ENCODE measurements at places on chromosomes 7 and 10.

- no peak for DNase-seq
Measured at GRCh38 chr7:109611656-109612055, 1042.0 kb downstream of the DNAJB9 start.

DNA sequence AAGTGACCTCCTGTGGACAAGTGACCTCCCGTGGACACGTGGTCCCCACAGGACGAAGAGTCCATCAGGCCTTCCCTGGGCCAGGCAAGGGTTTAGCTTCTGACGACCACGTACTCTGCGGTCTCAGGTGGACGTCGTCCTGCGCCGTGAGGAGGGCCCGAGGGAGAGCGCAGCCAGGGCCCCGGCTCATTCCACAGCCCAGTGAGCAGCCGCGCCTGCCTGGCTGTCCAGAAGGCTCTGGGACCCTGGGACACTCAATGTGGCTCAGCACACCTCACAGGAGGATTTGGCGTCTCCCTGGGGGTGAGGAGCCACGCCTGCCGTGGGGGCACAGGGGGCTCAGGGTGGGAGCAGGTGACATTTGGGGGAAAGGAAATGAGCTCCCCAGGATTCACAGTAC, 64.4 kb upstream of the CFAP46 start:
- DNase-seq = no peak

GRCh38 chr10:2861632-2862210, 205.6 kb upstream of the PFKP start:
- DNase-seq = no peak

- DNase-seq = peak; percentile 39
Measured at GRCh38 chr7:106563466-106564150, 97.3 kb downstream of the CCDC71L start.

DNA sequence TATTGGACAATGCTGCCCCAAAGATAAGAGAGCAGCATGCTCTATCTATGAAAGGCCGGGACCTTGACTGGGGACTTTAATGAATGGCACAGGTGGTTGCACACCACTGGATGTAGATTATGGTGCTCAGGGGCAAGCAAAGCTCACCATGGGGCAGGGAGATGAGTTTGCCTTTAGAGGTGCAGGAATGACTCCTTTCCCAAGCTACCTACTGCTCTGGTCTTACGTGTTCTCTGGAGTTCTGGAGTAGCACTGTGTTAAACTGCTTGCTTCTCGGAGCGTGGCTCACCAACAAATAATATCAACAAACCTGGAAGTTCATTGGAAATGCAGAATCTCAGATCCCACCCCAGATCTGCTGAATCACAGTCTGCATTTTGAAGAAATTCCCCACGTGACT, 445.3 kb downstream of the RPS24 start:
- DNase-seq = no peak

DNA sequence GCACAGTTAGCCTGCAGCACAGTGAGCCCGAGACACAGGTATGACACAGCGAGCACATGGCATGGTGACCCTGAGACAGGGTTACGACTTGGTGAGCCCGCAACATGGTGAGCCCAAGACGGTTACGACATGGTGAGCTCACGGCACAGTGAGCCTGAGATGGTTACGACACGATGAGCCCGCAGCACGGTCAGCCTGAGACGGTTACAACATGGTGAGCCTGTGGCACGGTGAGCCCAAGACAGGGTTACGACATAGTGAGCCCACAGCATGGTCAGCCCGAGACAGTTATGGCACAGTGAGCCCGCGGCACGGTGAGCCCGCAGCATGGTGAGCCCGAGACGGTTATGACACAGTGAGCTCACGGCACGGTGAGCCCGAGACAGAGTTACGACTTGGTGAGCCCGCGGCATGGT, 156.1 kb downstream of the MAD1L1 start:
- no peak for DNase-seq

DNA sequence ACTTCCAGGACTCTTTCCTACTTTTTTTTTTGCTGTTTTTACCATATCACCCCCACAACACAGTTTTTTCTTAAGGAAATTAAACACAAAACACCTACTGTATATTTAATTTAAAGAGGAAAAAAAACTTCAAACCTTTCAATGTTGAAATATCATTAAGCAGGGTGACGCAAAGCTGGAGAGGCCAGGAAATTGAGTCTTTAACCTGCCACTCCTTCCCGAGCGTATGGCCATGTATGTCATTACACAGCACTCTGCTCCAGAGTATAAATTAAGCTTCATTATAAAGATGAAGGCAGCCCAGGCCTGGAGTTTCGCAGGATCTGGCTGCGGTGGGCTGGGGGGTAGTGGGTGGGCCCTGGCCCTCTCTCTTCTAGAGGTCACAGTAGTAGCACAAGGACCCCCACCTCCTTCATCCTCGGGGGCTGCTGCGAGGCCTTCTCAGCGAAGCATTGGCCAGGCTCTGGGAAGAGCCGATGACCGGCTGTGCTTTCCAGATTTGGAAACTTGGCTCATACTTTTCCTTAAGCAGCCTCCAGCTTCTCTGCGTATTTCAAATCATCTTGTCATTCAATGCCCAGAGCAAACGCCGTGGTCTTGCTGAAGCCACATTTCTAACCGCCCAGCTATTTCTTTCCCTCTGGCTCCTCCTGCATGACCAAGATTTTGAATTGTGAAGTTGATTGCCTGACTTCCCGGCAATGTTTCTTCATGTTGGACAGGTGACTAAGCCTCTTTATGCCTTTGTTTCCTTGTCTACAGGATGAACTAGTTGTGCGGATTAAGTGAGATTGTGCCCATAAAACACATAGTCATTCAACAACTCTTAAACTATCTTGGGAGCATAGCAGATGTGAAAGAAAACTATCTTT, 765.1 kb downstream of the SUGCT start:
- DNase-seq = peak; percentile 34

- DNase-seq = peak; percentile 77
Measured at GRCh38 chr10:72702868-72703581, 11.1 kb downstream of the MCU start.

GRCh38 chr7:73343671-73344380, 15.9 kb downstream of the FKBP6 start:
- no peak for DNase-seq

DNA sequence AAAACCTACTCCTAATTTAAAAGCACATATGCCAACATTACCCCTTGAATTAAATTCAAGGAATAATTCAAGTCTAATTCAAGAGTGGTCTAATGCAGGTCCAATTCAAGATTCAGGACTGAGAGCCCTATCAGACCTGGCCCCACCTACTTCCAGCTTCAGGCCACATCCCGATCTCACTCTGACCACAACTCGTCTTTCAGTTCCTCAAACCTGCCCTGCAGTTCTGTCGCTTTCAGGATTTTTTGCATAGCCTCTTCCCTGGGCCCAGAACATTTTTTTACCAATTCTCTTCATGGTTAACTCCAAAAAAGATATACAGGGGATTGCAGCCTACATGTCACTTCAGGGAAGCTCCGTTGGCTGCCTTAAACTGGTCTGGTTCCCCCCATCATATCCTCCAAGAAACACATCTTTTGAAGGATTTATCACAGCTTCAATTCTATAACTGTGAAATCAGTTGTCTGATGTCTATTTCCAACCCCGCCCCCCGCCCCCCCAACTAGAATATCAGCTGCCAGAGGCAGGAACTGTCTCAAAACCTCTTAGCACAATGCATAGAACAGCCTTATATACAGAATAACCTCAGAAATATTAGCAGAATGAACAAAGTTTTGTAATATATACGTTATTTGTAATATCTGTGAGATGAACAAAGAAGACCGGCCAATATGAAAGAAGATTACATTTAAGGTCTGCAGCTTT, 20.8 kb downstream of the CCDC6 start:
- no peak for DNase-seq

- no peak for DNase-seq
Measured at GRCh38 chr7:127976738-127977120, 54.5 kb downstream of the LRRC4 start.

GRCh38 chr7:122847871-122848473, 38.3 kb downstream of the CADPS2 start:
- DNase-seq = no peak

GRCh38 chr7:5211730-5212482, 21.9 kb downstream of the WIPI2 start:
- DNase-seq = no peak

DNA sequence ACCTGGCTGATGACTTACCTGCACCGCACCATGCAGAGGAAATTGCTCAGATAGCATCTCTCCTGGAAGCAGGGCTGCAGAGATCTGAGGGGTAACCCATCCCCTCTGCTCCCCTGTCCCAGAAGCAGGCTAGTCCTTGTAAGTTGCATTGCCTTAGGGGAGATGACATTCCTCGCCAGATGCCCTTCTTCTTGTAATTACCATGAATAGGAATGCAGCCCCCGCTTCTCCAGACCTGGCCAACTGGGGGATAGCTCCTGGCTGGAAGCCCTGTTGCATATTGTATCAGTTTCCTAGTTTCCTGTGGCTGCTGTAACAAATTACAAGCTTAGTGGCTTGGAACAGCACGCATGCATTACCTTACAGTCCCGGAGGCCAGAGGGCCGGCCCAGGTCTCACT, 47.5 kb upstream of the EN2 start:
- DNase-seq = no peak

DNA sequence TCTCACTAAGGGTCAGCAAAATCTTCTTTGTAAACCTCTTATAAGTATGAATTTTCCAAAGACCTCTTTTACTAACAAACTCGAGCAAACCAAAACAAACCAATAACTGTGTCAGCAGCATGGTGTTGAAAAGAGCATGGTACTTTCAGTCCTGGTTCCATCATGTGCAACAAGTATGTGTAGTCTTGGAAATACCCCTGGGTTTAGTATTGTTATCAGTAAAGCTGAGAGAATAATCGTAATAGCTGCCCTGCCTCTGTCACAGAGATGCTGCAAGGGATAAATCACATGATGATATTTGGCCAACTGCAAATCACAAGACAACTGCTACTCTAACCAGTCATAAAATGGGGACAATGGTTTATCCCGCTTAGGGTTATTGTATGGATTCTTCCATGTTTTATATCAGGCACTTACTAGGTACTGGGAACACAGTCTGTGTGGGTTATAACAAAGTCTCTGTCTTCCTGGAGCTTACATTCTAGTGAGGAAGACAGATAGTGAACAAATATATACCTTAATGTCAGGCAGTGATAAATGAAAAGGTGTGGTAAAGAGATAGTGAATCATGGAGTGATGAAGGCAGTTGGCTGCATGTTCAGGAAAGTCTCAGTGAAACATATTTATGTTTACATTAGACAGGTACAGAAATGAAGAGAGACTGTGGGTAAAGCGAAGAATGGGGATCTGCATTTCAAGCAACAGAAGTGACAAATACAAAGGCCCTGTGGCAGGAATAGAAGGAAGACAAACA, 60.5 kb upstream of the C10orf90 start:
- no peak for DNase-seq

DNA sequence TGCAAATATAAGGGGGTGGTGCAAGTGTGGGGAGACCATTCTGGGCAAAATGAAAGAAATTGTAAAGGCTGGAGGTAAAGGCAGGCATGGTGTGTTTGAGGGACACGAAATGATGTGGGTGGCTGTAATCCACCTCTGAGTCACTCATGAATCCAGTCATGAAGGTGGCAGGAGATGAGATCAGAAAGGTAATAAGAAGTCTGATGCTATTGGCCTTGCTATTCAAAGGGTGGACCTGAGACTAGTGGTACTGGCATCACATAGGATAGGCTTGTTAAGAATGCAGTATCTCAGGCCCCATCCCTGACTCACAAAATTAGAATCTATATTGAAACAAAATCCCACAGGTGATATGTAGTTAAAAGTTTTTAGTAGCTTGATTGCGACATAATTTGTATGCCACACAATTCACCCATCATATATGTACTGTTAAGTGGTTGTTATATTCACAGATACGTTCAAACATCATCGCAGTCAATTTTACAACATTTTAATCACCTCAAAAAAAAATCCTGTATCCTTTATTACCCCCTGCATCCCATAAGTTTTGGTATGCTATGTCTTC, 85.6 kb downstream of the ST8SIA6 start:
- DNase-seq = no peak

DNA sequence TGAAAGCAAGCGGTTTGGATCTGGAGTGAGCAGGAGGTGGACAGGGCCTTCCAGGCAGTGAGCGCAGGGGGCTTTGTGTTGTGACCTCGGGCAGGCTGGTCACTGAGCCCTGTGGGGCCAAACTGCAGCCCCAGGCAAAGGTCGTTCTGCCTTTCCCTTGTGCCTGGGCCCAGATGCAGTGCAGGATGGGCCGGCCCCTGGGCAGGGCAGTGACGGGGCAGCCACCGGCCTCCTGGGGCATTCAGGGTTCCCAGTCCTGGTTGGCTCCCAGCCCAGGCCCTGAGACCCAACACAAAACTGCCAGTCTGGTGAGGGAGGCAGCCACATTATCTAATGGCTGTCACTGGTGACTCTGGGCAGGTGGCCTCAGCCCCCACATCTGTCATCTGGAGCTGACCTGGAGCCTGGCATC, 7.1 kb downstream of the ARPC1B start:
- no peak for DNase-seq

DNA sequence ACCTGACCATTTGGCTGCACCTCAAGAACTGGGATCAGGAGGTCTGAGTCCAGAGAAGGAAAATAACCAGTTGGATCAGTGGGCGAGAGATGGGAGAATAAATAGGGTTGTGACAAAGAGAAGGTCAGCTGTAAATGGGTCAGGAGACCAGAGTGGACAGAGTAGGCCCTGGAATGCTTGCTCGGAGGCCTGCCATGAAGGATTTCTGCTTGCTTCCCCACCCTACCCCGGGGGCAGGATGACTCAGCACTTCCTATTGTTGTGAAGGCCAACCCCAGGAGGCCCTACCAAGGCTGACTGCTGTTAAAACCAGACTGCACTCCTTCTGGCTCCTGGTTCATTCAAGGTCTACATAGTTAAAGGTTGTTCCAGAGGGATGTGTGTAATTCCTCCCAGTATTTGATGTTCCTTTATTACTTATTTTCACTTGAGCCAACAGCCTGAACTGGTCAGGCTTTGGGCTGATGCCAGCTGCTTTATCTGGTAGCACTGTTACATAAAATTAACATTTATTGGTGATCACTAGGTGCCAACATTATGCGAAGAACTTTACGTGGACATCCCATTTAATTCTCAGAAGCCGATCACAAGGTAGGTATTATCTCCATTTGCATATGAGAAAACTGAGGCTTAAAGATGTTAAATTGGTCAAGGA, 27.3 kb upstream of the IFRD1 start:
- DNase-seq = peak; percentile 89

GRCh38 chr7:82605247-82605864, 161.8 kb upstream of the CACNA2D1 start:
- DNase-seq = peak; percentile 20

- no peak for DNase-seq
Measured at GRCh38 chr10:47289921-47290320, 10.1 kb upstream of the GDF10 start.

- DNase-seq = peak; percentile 63
Measured at GRCh38 chr7:40057292-40057691, 77.1 kb downstream of the MPLKIP start.
